Stimulated activated CD4-positive, alpha-beta T cell treated with anti-CD3 and anti-CD28 coated beads, Interleukin-1b, Interleukin-23, amount 100 ng/mL, for 1 hour (primary cell): ENCODE measurements at places on chromosomes 4 and X.

GRCh38 chr4:131388277-131388676 lies 1760.8 kb upstream of the PCDH10 start:
- DNase-seq: no peak

DNA sequence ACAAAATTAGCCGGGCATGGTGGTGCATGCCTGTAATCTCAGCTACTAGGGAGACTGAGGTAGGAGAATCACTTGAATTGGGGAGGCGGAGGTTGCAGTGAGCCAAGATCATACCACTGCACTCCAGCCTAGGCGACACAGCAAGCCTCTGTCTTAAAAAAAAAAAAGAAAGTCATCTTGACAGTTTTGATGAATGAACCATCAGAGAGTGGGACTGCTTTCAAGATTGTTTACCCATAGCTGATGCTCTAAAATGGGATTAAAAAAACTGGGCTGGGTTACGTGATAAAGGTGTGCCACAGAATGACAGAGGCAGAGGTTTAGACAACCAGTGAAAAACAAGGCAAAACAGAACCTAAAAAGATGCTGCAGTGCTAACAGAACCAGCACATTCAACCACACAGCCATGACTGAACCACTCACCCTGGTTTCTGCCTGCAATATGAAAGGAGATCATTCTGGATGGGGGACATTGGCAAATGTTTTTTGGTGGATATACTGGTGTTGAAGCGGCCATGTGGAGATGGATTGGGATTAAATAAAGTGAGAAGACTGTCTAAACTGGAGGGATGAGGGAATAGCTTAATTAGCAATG lies 22.2 kb downstream of the GPAT3 start:
- no peak for DNase-seq

GRCh38 chr4:99234331-99235010 lies 15.4 kb upstream of the ADH6 start:
- DNase-seq: no peak

- no peak for DNase-seq
These were observed 24.8 kb upstream of the CYBB start for GRCh38 chrX:37755025-37755424.

DNA sequence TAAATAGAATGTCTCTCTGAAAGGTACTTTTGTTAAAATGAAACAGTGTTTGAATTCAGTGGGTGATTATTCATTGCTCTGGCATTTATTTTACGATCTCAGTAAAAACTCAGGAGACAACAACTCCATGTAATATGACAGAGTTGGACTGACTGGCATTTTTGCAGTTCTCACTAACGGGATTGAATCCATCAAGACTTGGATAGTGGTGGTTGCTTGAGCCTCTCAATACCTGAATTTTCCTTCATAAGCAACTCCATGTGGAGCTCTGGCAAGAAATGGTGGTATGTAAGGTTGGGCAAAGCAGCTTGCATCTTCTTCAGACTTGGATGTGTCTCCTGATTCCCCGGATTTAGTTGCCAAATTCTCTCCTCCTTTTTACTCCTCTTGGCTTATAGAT lies 72.7 kb downstream of the FRMPD4 start:
- DNase-seq: no peak

DNA sequence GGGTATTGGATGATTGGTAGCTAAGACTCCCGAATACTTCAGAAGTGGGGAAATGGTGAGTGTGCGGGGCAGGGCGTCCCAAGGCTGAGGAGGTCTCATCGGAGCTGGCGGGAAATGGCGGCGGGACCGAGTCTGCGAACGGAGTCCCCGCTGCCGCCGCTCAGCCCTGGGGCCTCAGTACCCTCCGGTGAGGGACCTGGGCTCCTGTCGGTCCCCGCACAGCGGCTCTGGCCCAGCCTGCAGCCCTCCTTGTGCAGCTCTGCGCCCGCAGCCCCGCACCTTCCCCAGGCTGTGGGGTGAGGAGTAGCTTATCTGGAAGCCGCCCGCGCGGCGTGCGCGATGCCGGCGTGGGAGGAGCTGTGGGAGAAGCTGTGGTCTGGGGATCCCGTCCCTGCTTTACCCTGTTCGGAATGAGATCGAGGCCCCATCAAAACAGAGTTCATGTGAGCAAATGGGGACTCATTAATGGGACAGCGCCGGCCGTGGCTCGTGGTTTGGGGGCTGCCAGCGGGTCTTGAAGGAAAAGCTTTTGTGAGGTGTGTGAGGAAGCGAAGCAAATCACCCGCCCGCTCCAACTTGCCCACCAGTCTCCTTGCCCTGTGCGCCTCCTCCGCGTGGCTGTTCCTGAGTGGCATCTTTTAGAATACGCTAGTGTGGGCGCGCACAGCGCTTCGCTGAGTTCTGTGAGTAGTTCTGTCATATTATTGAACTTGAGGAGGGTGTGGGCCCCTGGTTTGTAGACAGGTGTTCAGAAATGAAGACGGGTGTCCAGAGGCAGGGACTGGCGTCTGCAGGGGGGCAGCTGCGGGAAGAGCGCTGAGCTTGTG lies 531 bp downstream of the ZNF141 start:
- no peak for DNase-seq

GRCh38 chr4:124505211-124505610 lies 207.3 kb downstream of the ANKRD50 start:
- no peak for DNase-seq

- no peak for DNase-seq
These were observed 430.5 kb upstream of the TRAM1L1 start for GRCh38 chr4:117515921-117516320.

- no peak for DNase-seq
These were observed 2.2 kb downstream of the ATP8A1 start for GRCh38 chr4:42654631-42655268.

GRCh38 chrX:124242131-124242530 lies 90.3 kb upstream of the TEX13D start:
- DNase-seq: no peak

DNA sequence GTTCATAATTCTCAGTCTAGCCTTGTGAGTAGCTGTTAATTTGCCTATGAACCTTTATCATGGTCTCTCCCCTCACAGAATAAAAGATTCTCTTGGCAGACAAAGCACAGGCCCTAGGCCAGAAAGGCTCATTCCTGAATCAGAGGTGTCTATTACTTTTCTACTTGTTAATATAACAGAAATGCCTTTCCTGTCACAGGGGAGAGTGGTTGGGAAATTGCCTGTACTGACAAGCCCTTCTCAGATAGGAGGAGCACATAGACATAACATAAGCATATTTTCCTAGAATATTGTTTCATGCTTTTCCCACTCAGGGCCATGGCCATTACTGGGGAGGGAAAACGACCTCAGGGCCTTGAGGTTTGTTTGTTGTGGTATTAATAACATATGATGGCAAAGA lies 308.3 kb downstream of the BMPR1B start:
- no peak for DNase-seq

- DNase-seq: no peak
These were observed 157.7 kb downstream of the SMIM20 start for GRCh38 chr4:26071688-26072087.

GRCh38 chrX:134202561-134202960 lies 34.4 kb upstream of the CCDC160 start:
- DNase-seq: no peak
